ENCODE measurements at places on chromosomes 7 and 10. TPM values are rescaled to one million over a fixed set of nuclear protein-coding genes. Genes with fewer than 3 reads are reported as not detected.

DNA sequence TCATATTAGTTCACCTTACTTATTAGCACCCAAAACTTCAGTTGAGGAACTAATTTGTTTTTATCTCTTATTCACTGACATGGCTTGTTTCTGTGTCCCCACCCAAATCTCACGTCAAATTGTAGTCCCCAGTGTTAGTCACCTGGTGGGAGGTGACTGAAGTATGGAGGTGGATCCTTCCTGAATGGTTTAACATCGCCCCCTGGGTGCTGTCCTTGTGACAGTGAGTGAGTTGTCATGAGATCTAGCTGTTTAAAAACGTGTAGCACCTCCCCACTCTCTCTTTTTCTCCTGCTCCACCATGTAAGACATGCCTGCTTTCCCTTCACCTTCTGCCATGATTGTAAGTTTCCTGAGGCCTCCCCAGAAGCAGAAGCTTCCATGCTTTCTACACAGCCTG is 75.0 kb upstream of the HECTD2 start:
- H3K27ac ChIP-seq = no peak overlapping the region
- no peaks in the 10 kb centered on the region for H3K4me1 ChIP-seq
- no peaks in the 10 kb centered on the region for H3K36me3 ChIP-seq
- H3K4me3 ChIP-seq = no peak overlapping the region
- H3K27me3 ChIP-seq = no peaks in the 10 kb centered on the region

- no peak for DNase-seq
- H3K4me1 ChIP-seq = no peaks in the 10 kb centered on the region
- H3K4me3 ChIP-seq = no peak overlapping the region
- no peak overlapping the region for H3K27ac ChIP-seq
Measured at GRCh38 chr10:112738606-112739591, 211.1 kb upstream of the TCF7L2 start.

- DNase-seq = no peak
- no peaks in the 10 kb centered on the region for H3K4me1 ChIP-seq
- H3K27me3 ChIP-seq = no peaks in the 10 kb centered on the region
- H3K27ac ChIP-seq = no peak overlapping the region
Measured at GRCh38 chr7:144384555-144385245, 18.8 kb downstream of the NOBOX start.

DNA sequence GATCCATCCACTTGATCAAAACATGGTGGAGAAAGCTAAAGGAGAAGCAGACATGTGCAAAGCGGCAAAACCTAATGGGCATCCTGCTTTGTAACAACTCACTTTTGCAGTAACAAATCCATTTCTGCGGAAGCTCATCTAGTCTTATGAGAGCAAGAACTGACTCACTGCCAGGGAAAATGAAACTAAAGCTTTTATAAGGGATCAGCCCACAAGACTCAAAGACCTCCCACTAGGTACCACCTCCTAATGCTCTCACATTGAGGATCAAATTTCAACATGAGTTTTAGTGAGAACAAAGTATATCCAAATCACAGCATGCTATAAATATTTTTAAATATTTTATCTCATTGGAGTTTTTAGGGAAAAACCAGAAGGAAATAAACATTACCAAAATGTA is 120.1 kb upstream of the GNAI1 start:
- H3K4me3 ChIP-seq = no peak overlapping the region
- H3K27me3 ChIP-seq = no peaks in the 10 kb centered on the region
- H3K27ac ChIP-seq = no peak overlapping the region
- no peaks in the 10 kb centered on the region for H3K4me1 ChIP-seq
- DNase-seq = no peak
- no peaks in the 10 kb centered on the region for H3K36me3 ChIP-seq

Gene VPS41
- total RNA-seq = 68.3 TPM

Gene TYW1B
- total RNA-seq = 8.4 TPM

GRCh38 chr10:30827531-30828120 is 198.1 kb upstream of the LYZL2 start:
- no peaks in the 10 kb centered on the region for H3K27me3 ChIP-seq
- no peak for DNase-seq
- H3K36me3 ChIP-seq = no peaks in the 10 kb centered on the region
- H3K4me3 ChIP-seq = no peak overlapping the region
- H3K4me1 ChIP-seq = no peaks in the 10 kb centered on the region

DNA sequence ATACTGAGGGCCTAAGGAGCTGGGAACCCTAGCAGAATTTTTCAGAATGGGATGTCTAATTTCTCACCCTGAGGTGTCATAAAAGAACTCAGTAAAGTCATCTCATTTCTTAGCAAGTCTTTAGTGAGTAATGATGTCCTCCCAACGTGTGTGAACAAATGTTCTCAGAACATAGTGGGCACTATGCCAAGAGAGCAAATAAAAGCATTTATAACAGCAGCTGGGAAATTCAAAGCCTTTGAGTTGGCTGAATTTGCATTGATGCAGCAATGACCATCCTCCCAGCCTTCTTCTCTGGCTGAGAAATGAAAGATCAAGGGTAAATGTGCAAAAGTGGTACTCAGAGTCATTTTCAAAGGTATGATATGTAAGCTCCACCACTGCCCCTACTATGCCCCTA is 109.4 kb downstream of the FAM107B start:
- H3K4me1 ChIP-seq = peaks cover 10% of the 10 kb centered on the region
- no peaks in the 10 kb centered on the region for H3K27me3 ChIP-seq
- no peak overlapping the region for H3K27ac ChIP-seq
- no peak for DNase-seq
- H3K36me3 ChIP-seq = no peaks in the 10 kb centered on the region

Gene NPFFR1
- total RNA-seq = not detected

- H3K4me1 ChIP-seq = no peaks in the 10 kb centered on the region
- H3K36me3 ChIP-seq = no peaks in the 10 kb centered on the region
- no peak for DNase-seq
Measured at GRCh38 chr10:126977216-126977615, 72.0 kb downstream of the DOCK1 start.

DNA sequence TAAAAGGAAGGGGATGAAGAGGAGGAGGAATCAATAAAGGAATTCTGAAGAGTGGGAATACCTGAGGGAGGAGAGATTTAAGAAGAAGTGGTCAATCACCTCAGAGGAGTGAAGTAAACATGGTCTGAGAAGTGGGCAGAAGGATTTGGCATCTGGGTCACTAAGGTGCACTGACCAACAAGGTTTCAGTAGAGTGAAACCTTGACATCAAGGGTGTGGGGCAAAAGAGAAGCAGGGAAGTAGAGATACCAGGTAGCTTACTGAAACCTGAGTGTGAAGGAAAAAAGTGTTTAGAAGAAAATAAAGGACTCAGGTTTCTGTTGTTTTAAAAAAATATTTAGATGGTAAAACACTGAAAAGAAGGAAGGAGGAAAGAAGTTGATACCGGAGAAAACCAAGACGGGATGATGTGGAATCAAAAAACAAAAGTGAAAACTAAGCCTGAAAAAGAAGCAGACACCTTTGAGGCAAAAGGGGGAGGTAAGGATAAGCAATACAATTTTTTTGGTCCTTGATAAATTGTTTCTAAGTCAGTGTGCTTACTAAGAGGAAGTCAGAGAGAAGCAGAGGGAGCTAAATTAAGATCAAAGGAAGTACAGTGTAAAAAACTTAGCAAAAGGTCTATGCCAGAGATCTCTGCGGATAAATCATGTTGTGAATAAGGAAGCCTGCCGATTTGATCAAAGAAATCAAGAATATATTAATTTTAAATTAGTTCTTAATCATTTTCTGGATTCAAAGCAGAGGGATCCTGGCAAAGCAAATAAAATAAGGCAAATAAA is 137.2 kb upstream of the GPR22 start:
- no peak overlapping the region for H3K4me3 ChIP-seq
- no peak overlapping the region for H3K27ac ChIP-seq
- no peaks in the 10 kb centered on the region for H3K27me3 ChIP-seq
- DNase-seq = peak; percentile 1

DNA sequence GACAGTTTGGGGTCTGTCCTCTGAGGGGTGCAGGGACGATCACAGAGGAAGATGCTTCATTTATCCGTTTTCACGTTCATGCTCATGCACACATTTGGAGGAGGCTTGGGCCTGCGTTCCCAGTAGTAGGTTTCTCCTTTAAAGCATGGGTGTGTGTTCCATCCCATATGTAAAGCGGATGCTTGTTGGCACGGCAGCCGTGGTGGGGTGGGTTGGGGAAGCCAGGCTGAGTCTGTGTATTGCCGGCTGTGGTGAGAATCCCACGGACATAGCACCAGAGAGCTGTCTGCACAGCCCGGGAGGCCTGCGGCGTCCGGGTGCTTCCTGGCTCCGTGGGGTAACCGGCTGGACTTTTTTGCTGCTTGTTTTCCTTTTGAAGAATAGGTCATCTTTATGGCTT is 440 bp downstream of the JAKMIP3 start:
- H3K36me3 ChIP-seq = no peaks in the 10 kb centered on the region
- no peak overlapping the region for H3K4me3 ChIP-seq
- H3K27me3 ChIP-seq = no peaks in the 10 kb centered on the region
- H3K27ac ChIP-seq = no peak overlapping the region

Gene CALHM3
- total RNA-seq = not detected

DNA sequence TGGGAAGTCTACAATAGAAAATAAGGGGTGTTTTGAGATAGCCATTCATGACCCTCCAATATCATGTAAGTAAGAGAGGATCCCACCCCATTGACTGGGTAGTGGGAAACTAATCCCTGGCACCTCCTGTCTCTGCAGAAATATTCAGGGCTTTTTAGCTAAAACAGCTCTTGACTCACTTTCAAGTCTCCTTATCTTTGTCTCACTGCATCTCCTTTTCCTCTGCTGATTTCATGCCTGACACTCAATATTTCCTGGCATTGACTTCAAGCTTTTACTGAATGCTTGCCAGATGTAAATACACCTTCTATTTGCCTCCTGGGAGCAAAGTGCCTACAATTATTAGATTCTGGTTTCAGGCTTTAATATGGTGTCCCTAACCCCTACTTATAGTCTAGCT is 57.1 kb downstream of the CHRM2 start:
- H3K36me3 ChIP-seq = no peaks in the 10 kb centered on the region
- H3K4me3 ChIP-seq = no peak overlapping the region
- no peak overlapping the region for H3K27ac ChIP-seq

Gene PDE6C
- not detected for total RNA-seq

- DNase-seq = no peak
- H3K4me3 ChIP-seq = no peak overlapping the region
- H3K36me3 ChIP-seq = no peaks in the 10 kb centered on the region
- no peaks in the 10 kb centered on the region for H3K27me3 ChIP-seq
- no peaks in the 10 kb centered on the region for H3K4me1 ChIP-seq
- H3K27ac ChIP-seq = no peak overlapping the region
Measured at GRCh38 chr7:137482466-137482865, 138.9 kb upstream of the PTN start.

- no peaks in the 10 kb centered on the region for H3K36me3 ChIP-seq
- H3K4me1 ChIP-seq = no peaks in the 10 kb centered on the region
- no peaks in the 10 kb centered on the region for H3K27me3 ChIP-seq
- DNase-seq = no peak
Measured at GRCh38 chr7:131294553-131294952, 33.1 kb upstream of the MKLN1 start.

Gene FAM25C
- not detected for total RNA-seq

DNA sequence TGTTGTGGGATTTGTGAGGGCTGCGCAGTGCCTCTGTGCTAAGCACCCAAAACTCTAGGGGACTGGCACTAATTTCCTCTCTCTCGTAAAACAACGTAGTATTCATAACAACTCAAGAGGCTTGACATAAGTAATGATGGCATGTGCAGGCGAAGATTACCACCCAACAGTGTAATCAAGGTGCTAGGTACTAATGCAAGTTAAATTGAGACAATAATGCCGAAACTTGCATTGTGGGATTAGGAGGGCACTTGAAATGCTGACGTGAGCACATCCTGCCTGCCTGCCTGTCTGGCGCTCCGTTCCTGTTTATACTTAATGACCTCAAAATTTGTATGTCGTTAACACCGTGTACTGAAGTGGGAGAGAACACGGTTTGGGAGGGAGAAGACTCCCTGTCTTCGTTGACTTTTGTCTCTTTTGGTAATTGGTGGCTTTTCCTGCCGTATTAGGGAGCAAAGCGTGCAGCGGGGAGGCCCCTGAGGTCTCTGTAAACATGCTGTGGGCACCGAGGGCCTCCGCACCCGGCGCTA is 139.0 kb downstream of the MGMT start:
- no peak overlapping the region for H3K27ac ChIP-seq
- H3K36me3 ChIP-seq = no peaks in the 10 kb centered on the region
- H3K27me3 ChIP-seq = no peaks in the 10 kb centered on the region

GRCh38 chr10:93600446-93601145 is 439 bp downstream of the RBP4 start:
- H3K4me1 ChIP-seq = no peaks in the 10 kb centered on the region
- no peak overlapping the region for H3K4me3 ChIP-seq
- H3K27me3 ChIP-seq = peaks cover 19% of the 10 kb centered on the region
- no peaks in the 10 kb centered on the region for H3K36me3 ChIP-seq

Gene COL1A2
- not detected for total RNA-seq

Gene ZDHHC4
- 31.6 TPM for total RNA-seq

- H3K4me1 ChIP-seq = no peaks in the 10 kb centered on the region
- DNase-seq = no peak
- no peak overlapping the region for H3K4me3 ChIP-seq
- no peak overlapping the region for H3K27ac ChIP-seq
- H3K36me3 ChIP-seq = no peaks in the 10 kb centered on the region
- H3K27me3 ChIP-seq = no peaks in the 10 kb centered on the region
Measured at GRCh38 chr7:16347827-16348192, 73.5 kb downstream of the CRPPA start.

Measured in CD4-positive, alpha-beta memory T cell (primary cell).